ENCODE measurements at places on chromosomes 7 and 10.

- DNase-seq, result no peak
These were observed 176.6 kb downstream of the GALNT11 start for GRCh38 chr7:152202056-152202455.

DNA sequence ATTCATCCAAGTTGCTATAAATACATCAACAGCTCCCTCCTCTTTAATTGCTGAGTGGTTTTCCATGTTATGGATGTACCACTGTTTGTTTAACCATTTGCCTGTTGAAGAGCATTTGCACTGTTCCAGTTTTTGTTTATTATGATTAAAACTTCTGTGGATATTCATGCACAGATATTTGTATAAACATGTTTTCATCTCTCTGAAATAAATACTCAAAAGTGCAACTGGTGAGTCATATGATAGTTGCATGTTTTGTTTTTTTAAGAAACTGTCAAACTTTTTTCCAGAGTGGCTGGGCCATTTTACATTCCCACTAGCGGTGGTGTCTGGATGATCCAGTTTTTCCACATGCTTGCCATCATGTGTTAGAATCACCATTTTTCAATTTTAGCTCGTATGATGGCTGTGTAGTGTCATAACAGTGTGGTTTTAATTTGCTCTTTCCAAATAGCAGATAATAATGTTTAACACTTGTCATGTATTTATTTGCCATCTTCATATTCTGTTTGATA lies 33.6 kb downstream of the MEOX2 start:
- DNase-seq, result peak; percentile 3

GRCh38 chr7:29896685-29897411 lies 90.5 kb downstream of the WIPF3 start:
- DNase-seq, result no peak

- DNase-seq, result no peak
These were observed 384.1 kb upstream of the CNTNAP2 start for GRCh38 chr7:145732521-145732920.

- no peak for DNase-seq
These were observed 179.6 kb downstream of the SND1 start for GRCh38 chr7:127831318-127832219.

GRCh38 chr10:77890097-77890496 lies 36.5 kb downstream of the DLG5 start:
- DNase-seq, result peak; percentile 69

GRCh38 chr7:1839701-1840100 lies 169.6 kb downstream of the ELFN1 start:
- DNase-seq, result no peak

- peak; percentile 34 for DNase-seq
These were observed 3.3 kb downstream of the GRB10 start for GRCh38 chr7:50779427-50779826.

- DNase-seq, result no peak
These were observed 47.1 kb upstream of the WASL start for GRCh38 chr7:123795917-123796316.

- no peak for DNase-seq
These were observed 115.1 kb upstream of the AGK start for GRCh38 chr7:141436139-141436538.

GRCh38 chr7:101954499-101954898 lies 137.1 kb downstream of the CUX1 start:
- DNase-seq, result no peak

DNA sequence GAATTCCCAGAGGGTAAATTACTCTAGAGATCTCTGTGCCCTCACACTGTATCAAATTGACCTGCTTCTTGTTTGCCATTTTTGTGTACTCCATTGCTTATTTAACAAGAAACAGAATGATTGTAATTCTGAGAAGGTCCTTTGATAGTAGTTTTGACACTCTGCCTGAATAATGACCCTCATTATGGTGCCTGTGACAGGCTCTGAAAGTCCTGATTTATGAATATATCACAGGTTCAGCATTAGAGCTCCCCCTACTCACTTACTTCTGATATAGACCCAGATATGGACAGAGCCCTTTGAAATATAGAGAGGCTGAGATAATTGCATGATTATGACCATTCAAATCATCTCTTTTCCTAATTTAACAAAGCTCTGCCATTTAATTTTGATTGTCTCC lies 465.2 kb downstream of the MDFIC start:
- no peak for DNase-seq

- DNase-seq, result no peak
These were observed 1.1 kb downstream of the CUX1 start for GRCh38 chr7:101818287-101819071.

DNA sequence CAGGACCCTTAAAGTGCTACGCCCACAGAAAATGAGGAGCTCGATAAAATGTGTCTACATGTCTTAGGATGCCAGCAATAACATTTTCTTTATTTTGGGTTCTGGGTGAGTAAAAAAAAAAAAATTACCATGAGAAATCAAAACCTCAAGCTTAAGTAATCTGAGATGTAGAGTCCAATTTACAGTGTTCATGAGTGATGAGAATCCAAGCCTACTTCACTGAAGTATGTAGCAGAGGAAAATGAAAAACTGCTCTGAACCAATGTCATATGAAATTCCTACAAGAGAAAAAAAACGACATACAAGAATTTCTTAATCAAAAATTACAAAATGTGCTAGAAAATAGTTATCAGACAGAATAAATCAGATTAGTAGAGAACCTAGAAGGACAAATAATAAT lies 274.4 kb downstream of the HTR7 start:
- DNase-seq, result no peak

DNA sequence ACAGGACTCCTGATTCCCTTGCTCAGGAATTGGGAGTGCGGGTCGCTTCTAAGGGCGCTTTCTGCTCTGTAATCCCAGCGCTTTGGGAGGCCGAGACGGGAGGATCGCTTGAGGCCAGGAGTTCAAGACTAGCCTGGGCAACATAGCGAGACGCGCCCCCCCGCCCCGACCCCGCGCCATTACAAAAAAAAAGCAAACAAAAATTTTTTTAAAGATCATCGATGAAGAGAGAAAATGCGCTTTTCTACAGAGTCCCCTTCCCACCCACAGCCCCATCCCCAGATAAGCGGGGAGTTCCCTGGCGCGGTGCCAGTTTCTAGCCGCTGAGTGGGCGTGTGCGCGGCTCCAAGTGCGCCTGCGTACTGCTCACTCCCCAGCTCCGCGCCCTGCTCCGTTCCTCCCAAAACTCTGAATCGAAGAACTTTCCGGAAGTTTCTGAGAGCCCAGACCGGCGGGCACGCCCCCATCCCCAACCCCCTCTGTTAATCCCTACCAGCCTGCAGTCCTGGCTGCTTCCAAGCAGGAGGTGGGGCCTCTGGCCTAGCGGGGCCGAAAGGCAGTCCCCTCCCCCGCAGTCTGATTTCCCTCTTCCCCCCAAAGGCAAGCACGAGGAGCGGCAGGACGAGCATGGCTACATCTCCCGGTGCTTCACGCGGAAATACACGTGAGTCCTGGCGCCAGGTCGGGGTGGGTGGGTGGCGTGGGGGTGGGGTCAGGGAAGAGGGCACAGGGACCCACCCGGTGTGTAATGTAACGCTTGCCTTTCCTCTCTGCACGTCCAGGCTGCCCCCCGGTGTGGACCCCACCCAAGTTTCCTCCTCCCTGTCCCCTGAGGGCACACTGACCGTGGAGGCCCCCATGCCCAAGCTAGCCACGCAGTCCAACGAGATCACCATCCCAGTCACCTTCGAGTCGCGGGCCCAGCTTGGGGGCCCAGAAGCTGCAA lies 1.0 kb downstream of the HSPB1 start:
- peak; percentile 61 for DNase-seq

DNA sequence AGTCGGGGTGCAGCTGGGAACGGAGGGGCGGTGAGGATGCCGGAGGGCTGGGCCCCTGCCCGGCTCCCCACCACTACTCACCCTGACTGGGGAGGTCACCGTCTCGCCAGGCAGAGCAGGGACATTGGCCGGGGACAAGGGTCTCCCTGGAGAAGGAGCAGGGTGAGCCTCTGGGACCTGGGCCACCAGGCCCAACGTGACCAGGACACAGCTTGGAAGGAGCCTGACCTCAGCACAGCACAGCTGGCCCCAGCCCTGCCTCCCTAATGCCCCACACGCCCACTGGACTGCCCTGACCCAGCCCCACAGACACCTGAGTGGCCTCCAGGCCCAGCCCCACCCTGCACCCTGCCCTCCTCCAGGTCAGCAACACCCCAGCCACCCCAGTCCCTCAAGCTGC lies 21.1 kb downstream of the MICALL2 start:
- DNase-seq, result no peak

GRCh38 chr10:3701491-3701890 lies 83.5 kb downstream of the KLF6 start:
- DNase-seq, result no peak
